T-cell (primary cell): ENCODE measurements at places on chromosomes 12 and 14. TPM values are rescaled to one million over a fixed set of nuclear protein-coding genes. Genes with fewer than 3 reads are reported as not detected.

TDRD9 gene
- 1.3 TPM for total RNA-seq

- DNase-seq, result no peak
These were observed 114.4 kb upstream of the NTF3 start for GRCh38 chr12:5317556-5317955.

DNA sequence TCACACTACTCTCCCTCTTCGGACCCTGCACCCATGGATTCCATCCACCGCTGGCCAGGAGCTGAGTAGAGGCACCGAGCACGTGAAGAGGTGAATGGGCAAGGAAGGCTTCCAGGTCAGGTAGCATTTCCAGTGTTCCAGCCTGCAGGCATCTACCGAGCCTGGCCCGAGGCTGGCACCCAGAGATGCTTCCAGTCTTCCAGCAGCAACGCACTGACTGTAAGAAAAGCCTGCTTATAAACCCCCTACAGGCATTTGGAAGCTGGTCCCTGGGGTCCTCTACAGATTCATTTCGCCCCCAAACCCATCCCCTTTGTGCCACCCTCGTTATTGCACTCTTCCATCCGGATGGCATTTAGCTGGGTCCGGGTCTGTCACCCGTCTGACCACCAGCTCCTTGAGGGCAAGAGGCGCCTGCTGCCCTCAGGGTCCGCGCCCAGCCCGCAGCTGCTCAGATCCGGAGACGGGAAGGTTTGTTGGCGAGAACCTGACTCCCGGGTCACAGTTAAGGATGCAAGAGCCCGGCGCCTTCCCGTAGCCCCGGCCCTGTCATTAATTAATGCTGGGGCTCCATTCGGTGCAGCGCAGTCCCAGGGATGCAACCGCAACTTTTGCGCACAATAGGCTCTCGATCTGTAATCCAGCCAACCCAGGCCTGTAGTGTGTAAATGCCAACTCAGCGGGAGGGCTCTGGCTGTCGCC lies 614 bp upstream of the MARK3 start:
- no peak for DNase-seq

DNA sequence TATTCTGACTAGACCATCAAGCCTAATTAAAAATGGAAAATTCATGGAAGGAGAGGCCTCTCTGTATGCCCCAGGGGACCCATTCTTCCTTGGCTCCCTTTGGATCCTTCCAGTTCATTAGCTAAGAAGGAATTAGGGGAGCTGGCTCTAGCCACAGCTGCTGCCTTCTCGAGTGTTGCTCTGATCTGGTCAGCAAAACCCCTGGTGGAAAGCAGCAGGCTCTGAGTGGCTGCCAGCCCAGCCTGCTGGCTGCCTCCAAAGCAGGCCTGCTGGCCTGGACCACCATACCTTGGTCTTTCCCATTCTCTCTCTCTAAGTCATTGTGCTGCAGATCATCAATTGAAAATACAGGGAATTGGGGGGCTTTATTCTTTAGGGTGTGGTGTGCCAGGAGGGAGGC lies 29.0 kb upstream of the AKAP6 start:
- DNase-seq, result no peak

DNA sequence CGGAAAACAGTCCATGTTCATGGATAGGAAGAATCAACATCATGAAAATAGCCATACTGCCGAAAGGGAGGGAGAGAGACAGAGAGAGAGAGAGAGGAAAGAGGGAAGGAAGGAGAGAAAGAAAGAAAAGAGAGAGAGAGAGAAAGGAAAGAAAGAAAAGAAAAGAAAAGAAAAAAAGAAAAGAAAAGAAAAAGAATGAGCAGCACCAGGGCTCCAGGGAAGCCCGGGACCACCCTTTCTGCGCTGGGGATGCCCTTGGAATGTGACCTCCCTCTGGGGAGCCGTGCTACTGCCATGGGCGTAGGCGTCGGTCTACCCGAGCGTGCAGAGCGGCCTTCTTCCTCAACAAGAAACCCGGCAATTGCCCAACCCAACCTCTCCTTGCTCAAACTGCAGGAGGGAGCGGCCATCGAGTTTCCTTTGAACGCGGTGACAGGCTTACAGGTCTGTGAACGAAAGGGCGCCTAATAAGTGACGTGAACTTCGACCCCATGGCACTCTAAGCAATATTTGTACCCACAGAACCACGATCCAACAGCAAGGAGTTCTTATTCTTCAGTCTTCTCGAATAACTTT lies 16.9 kb downstream of the OR6S1 start:
- peak; percentile 50 for DNase-seq

DNA sequence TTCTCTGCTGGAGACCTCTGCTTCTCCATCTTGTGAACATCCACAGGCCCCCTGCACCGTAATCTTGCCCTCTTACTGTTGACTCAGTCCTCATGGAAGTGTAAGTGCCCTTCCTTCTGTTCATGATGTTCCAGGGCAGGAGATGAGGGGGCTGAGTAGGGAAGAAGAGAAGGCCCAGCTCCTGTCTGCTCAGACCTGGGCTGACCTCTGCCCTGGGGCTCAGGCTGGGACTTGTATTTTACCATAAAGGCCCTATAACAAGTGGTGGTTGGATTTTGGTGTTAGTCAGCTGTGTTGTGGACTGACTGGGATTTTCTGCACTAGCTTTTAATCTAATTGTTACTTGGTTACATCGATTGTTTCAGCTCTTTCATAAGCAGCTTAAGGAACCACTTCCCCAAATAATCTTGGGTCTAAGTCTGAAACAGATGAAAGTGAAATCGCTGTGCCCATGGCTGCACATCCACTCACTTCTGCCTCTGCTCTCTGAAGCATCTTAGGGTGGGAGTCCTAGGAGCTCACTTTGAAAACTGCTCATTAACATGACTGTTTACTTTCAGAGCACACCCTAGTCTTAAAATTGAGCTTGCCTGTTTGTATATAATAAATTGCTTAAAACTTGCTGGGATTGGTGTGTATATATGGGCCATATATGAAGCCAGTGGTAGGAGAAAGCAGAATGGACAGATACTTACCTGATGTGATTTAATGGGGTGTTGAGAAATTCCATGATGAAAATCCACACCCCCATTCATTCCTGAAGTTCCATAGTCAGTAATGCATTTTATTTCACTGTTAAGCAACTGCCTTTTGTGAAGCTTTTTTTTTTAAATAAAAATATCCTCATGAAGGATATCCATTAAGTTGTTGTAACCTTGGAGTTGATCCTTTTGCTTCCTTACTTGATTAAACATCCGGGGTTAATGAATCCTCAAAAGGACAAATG lies 17.7 kb downstream of the C12orf71 start:
- no peak for DNase-seq

- DNase-seq, result peak; percentile 60
These were observed at the start of gene CDH24 for GRCh38 chr14:23056956-23057756. Gene CDH24, minus strand, starts transcription at chr14:23057520. Its CDS starts 1,787 bp downstream, at chr14:23055733.
